Pancreas (tissue), 10 donors: ENCODE measurements at places on chromosomes 5 and 9. TPM values are rescaled to one million over a fixed set of nuclear protein-coding genes. Genes with fewer than 3 reads are reported as not detected.

Gene GSN
- 154 TPM for polyA plus RNA-seq

Gene GFRA3
- 0.57 TPM for polyA plus RNA-seq

DNA sequence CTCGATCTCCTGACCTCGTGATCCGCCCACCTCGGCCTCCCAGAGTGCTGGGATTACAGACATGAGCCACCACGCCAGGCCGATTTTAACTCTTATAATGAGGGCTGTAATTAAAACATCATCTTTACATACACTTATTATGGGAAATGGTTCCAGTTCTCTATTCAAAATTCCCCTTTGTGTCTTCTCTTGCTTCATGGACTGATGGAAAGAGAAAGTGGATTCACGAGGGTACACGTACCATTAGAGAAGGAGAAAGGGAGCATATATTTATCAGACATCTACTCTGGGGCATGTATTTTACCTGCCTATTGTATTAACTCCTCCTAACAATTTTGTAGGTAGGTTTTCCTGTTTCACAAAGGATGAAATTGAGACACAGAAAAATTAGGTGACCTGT, 31.1 kb downstream of the PTGS1 start:
- no peak overlapping the region for H3K27ac ChIP-seq
- H3K36me3 ChIP-seq, result no peaks in the 10 kb centered on the region
- no peaks in the 10 kb centered on the region for H3K27me3 ChIP-seq
- no peaks in the 10 kb centered on the region for H3K4me1 ChIP-seq

GRCh38 chr9:132793606-132794580, 84.2 kb downstream of the AK8 start:
- H3K4me3 ChIP-seq, result no peak overlapping the region
- H3K36me3 ChIP-seq, result no peaks in the 10 kb centered on the region
- no peaks in the 10 kb centered on the region for H3K27me3 ChIP-seq
- H3K4me1 ChIP-seq, result no peaks in the 10 kb centered on the region

Gene DOCK8
- 1.7 TPM for polyA plus RNA-seq

DNA sequence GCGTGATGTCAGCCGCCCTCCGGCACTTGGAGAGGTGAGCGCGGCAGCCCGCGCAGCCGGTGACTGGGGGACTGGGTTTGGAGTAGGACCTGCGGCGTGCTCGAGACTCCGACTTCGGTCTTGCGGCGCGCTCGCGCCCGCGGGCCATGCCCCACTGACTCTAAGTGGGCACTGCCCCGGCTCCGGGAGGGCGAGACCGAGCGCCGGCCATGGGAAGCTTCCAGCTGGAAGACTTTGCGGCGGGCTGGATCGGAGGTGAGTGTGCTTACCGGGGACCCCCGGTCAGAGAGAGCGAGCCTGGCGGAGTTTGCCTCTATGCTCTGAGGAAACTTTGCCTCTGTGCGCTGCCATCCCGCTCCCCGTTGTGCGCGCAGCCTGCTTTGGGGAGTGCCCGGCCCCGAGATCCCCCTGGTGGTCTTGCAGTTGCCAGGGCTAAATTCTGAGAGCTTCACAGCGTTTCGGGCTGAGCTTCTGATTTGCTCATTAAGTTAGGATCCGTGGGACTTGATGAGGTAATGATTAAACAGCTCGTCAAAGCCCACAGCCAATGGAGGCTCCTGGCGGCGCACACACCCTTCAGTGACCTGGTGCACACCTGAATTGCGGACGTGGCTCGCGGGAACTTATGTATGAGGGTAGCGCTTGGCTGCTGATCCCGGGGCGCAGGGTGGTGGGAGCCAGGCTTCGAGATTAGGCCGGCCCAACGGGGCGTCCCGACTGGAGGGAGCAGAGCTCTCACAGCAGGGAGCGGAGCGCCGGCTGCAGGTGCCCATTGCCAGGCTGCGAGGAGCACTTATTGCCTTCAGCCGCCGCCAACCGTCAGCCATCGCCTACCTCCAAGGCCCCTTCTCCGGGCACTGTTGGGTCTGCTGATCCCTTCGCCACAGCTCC, at the start of gene SLC25A48:
Gene SLC25A48 (plus strand): TSS at position 25 of the 891 bp plus-strand sequence. CDS start 185 bp downstream, at position 210.
- DNase-seq, result peak; percentile 76
- peak within 1 kb of the TSS; percentile 32 for H3K4me3 ChIP-seq
- no peaks in the 10 kb centered on the region for H3K36me3 ChIP-seq
- H3K27me3 ChIP-seq, result no peaks in the 10 kb centered on the region

Gene POMT1
- polyA plus RNA-seq, result 47.9 TPM

GRCh38 chr5:68369457-68370125, 154.0 kb downstream of the PIK3R1 start:
- no peaks in the 10 kb centered on the region for H3K4me1 ChIP-seq
- DNase-seq, result no peak
- no peak overlapping the region for H3K27ac ChIP-seq
- H3K4me3 ChIP-seq, result no peak overlapping the region
- H3K27me3 ChIP-seq, result no peaks in the 10 kb centered on the region

Gene PCSK1
- polyA plus RNA-seq, result 32.4 TPM

GRCh38 chr9:76545191-76545590, 86.2 kb downstream of the GCNT1 start:
- H3K27me3 ChIP-seq, result no peaks in the 10 kb centered on the region
- H3K4me1 ChIP-seq, result peaks cover 6% of the 10 kb centered on the region
- H3K27ac ChIP-seq, result no peak overlapping the region
- DNase-seq, result no peak

Gene LPAR1
- polyA plus RNA-seq, result 5.5 TPM

DNA sequence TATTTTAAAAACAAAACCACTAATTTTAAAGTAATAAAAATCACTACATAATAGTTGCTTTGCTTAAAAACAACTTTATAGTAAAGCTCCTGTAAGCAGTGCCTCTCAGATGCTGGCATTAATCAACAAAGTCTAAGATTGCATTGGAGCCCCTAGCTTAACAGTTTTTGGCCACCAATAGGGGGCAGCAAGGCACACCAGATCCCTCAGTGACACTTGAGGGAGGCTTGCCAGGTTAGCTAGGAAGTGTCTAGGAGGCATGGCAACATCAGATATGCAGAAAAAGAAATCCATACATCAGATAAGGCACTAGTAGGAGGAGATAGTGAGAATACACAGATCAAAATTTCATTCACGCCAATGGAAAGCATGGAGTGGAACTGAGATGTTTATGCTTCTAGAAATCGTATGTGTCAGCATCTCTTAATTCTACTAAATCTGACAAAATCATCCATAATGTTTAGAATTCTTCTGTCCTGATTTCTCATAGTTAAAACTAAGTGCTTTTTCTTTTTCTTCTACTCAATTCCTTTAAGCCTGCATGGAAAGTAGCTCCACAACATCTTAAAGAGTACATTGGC, 73.6 kb upstream of the PAM start:
- no peaks in the 10 kb centered on the region for H3K27me3 ChIP-seq
- no peak overlapping the region for H3K27ac ChIP-seq
- DNase-seq, result peak; percentile 70
- no peaks in the 10 kb centered on the region for H3K36me3 ChIP-seq
- no peaks in the 10 kb centered on the region for H3K4me1 ChIP-seq
- H3K4me3 ChIP-seq, result no peak overlapping the region

DNA sequence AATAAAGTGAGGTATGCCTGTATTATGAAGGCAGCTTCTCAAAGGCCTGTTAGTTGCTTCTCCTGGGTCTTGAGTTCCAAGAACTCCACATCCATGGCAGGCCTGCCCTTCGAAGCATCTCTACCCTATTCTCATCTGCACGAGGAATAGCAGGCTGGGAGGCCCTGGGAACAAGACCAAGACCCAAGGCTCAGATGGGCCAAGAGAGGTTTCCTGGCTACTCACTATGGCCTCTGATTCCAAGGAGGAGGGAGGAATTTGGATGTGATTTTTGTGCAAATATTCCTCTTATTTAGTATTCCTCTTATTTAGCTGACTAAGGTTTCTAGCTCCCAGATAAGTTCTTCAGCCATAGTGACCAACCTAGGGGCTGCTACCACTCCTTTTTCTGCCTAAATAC, 151.3 kb downstream of the SAXO1 start:
- no peak overlapping the region for H3K27ac ChIP-seq
- no peaks in the 10 kb centered on the region for H3K27me3 ChIP-seq
- no peaks in the 10 kb centered on the region for H3K36me3 ChIP-seq
- no peak overlapping the region for H3K4me3 ChIP-seq
- H3K4me1 ChIP-seq, result no peaks in the 10 kb centered on the region

Gene C7
- polyA plus RNA-seq, result 36.0 TPM

DNA sequence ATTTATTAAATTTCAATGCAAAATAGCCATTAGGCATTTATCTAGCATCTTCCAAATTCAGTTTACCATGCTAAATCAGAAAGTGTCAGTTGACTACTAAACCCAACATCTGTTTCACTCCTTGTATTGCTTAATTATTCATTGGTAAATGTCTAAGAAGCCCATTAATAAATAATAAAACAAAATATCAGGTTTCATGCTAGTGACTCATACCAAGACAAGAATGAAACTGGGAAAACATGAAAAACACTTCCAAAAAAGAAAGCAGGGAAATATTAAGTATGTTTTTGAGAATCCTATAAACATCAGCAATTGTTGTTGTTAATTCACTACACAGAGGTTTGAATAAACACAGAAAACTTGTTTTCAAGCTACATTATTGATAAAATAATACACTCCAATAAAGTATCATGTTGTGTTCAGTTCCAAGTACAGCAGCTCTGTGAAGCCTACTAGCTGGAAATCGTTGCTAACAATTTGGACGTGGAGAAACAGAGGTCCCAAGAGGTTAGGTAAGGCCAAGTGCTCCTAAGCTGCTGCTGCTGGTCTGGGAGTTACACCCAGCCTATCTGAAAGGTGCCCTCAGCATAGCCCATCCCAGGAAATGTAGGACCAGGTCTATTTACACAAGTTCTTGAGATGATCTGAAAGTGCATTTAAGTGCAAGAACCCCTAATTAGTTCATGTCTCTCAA, 78.8 kb downstream of the GNAQ start:
- DNase-seq, result no peak
- no peaks in the 10 kb centered on the region for H3K36me3 ChIP-seq
- no peaks in the 10 kb centered on the region for H3K27me3 ChIP-seq
- peak overlapping the region; percentile 10 for H3K27ac ChIP-seq
- peaks cover 17% of the 10 kb centered on the region for H3K4me1 ChIP-seq
- no peak overlapping the region for H3K4me3 ChIP-seq

- peak overlapping the region; percentile 62 for H3K27ac ChIP-seq
- H3K36me3 ChIP-seq, result no peaks in the 10 kb centered on the region
- no peaks in the 10 kb centered on the region for H3K27me3 ChIP-seq
- peak; percentile 70 for DNase-seq
These were observed 74.2 kb downstream of the WWC1 start for GRCh38 chr5:168365581-168366081.

Gene ADAMTS12
- 0.42 TPM for polyA plus RNA-seq

GRCh38 chr9:136538599-136539426, 7.0 kb downstream of the NOTCH1 start:
- no peaks in the 10 kb centered on the region for H3K27me3 ChIP-seq
- H3K4me3 ChIP-seq, result no peak overlapping the region
- H3K27ac ChIP-seq, result peak overlapping the region; percentile 88
- H3K4me1 ChIP-seq, result peaks cover 12% of the 10 kb centered on the region

DNA sequence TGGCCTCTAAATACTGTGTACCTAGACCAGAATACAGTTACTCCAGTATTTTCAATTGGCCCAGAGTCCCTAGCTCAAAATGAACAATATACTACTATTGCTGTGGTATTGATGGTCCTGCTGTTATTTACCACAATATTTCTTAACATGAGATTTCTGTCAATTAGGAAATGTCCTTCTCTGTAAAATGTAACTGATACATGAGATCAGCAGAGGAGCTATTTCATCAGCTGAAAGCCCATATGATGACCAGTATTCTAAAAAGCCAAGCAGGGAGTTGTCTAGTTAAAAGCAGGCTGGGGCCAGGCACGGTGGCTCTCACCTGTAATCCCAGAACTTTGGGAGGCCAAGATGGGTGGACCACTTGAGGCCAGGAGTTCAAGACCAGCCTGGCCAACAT, 187.7 kb upstream of the PTGER4 start:
- H3K4me1 ChIP-seq, result no peaks in the 10 kb centered on the region
- H3K27me3 ChIP-seq, result no peaks in the 10 kb centered on the region
- no peak overlapping the region for H3K4me3 ChIP-seq
- no peak overlapping the region for H3K27ac ChIP-seq
- DNase-seq, result no peak

DNA sequence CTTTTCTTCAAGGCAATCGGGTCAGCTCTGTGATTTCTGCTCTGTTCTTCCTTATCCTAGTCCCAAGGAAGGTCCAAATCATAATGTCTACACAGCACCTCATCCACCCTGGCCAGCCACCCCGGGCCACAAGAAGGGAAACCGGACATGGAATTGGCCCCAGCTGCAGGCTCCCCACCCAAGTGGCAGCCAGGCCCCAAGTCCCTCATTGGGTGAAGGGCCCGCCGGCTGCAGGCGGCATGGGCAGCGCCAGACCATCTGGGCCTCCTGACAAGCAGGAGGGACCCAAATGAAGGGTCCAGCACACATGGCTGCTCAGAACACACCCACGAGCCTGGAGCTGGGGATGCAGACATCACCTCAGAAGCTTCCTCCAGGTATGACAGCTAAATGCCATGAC, 33.7 kb downstream of the BICD2 start:
- no peaks in the 10 kb centered on the region for H3K27me3 ChIP-seq
- DNase-seq, result no peak
- no peak overlapping the region for H3K4me3 ChIP-seq
- H3K36me3 ChIP-seq, result no peaks in the 10 kb centered on the region

DNA sequence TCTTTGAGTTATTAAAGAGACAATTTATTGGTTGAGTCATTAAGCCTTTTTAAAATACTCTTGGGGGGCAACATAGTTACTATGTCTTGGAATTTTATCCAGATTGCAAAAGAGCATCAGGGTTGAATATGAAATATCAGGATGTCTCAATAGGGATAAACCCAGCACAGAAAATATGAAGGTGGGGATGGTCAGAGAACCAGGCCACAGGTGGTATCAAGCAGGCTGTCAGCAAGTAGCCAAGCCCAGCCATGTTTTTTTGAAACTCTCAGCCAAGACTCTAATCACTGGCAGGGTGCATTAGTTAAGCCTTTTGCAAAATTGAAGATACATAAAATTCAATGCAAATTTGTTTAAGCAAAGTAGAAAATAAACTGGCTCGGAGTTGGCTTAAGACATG, 468.9 kb downstream of the DTWD2 start:
- no peaks in the 10 kb centered on the region for H3K27me3 ChIP-seq
- H3K4me1 ChIP-seq, result no peaks in the 10 kb centered on the region
- H3K27ac ChIP-seq, result no peak overlapping the region
- no peak for DNase-seq
- H3K36me3 ChIP-seq, result no peaks in the 10 kb centered on the region

DNA sequence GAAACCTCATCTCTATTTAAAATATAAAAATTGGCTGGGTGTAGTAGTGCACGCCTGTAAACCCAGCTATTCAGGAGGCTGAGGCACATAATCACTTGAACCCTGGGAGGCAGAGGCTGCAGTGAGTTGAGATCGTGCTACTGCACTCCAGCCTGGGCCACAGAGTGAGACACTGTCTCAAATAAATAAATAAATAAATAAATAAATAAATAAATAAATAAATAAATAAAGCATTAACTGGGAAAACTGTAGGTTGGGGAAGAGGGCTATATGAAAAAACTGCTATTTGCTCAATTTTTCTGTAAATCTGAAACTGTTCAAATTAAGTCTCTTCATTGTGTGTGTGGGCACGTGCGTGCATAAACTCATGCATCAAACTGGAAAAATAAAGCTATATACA, 59.9 kb upstream of the RAPGEF6 start:
- H3K4me1 ChIP-seq, result no peaks in the 10 kb centered on the region
- no peak overlapping the region for H3K4me3 ChIP-seq
- no peak overlapping the region for H3K27ac ChIP-seq

GRCh38 chr9:87766697-87767096, 40.8 kb downstream of the CTSL start:
- no peaks in the 10 kb centered on the region for H3K27me3 ChIP-seq
- DNase-seq, result no peak
- H3K36me3 ChIP-seq, result no peaks in the 10 kb centered on the region
- no peak overlapping the region for H3K27ac ChIP-seq

- H3K4me3 ChIP-seq, result no peak overlapping the region
- DNase-seq, result no peak
- H3K4me1 ChIP-seq, result no peaks in the 10 kb centered on the region
- H3K27me3 ChIP-seq, result no peaks in the 10 kb centered on the region
These were observed 40.4 kb downstream of the SAR1B start for GRCh38 chr5:134592141-134592746.
